ENCODE measurements at places on chromosomes 5 and 9.

- peak; percentile 14 for DNase-seq
Measured at GRCh38 chr5:157266286-157267007, 524 bp downstream of the CYFIP2 start.

GRCh38 chr9:426976-427375, 212.3 kb downstream of the DOCK8 start:
- no peak for DNase-seq

DNA sequence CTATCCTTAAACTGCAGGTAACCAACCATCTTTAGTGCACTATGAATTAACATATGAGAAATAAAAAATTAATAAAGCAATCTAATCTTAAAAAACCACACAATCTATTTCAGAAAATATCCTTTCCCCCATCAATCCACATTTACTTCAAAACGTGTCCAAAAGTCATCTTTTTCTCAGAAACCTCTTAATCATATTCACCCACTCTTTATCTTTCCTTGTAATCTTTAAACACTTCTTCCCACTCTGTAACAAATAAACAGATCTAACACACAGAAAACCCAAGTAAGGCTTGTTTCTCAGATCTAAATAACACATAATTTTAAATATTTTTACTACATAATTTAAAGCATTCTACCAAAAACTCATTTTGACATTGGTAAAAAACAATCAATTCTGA, 44.4 kb downstream of the EFCAB9 start:
- DNase-seq = no peak

- peak; percentile 85 for DNase-seq
Measured at GRCh38 chr9:70013598-70014196, 30.0 kb upstream of the MAMDC2 start.

- no peak for DNase-seq
Measured at GRCh38 chr5:143588933-143589662, 185.6 kb upstream of the NR3C1 start.

GRCh38 chr5:96721351-96721977, 59.3 kb downstream of the CAST start:
- DNase-seq = no peak

DNA sequence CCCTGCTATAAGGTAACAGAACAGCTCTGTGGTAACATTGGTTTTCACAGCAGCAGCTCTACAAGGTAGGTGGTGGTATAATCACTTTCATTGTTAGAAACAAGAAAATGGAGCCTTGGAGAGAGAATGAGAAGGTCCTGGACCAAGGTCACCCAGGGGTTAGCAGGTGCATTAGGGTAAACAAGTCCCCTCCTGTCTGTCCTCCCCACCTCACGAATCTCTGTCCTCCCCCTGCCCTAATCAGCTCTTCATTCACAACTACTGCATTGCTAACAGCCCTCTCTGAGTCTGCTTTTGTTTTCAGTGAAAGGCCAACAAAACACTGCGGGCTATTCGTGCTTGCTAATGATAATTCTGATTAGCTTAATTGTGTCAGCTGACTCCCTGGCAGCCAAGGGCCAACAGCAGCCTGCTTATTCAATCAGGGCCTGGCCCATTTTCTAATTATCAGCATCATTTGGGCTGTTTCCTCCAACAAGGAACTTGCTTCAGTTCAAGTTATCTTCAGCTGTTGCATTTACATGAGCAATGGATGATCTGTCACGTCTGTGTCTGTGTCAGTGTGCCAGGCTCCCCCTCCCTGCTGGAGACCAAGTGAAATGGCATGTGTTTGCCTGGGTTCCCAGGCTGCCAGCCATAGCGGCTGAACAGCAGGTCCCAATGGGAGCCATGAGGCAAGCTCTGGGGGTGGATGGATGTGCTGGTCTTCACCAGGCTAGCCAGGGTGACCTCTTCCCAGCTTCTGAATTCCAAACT, 56.7 kb upstream of the EQTN start:
- DNase-seq = no peak
